ENCODE measurements at places on chromosomes 13 and 19. TPM values are rescaled to one million over a fixed set of nuclear protein-coding genes. Genes with fewer than 3 reads are reported as not detected.

TNFSF9 gene
- 0.99 TPM for total RNA-seq

TTYH1 gene
- not detected for total RNA-seq

GRIK5 gene
- 3.2 TPM for total RNA-seq

LILRA2 gene
- total RNA-seq = not detected

TLE6 gene
- total RNA-seq = 2.7 TPM

ATP7B gene
- total RNA-seq = 3.5 TPM
